Gastrocnemius medialis (tissue), 4 donors: ENCODE measurements at places on chromosomes 12 and 14. TPM values are rescaled to one million over a fixed set of nuclear protein-coding genes. Genes with fewer than 3 reads are reported as not detected.

- no peak for DNase-seq
Observed at GRCh38 chr12:109275173-109275572, 33.9 kb downstream of the FOXN4 start.

DNA sequence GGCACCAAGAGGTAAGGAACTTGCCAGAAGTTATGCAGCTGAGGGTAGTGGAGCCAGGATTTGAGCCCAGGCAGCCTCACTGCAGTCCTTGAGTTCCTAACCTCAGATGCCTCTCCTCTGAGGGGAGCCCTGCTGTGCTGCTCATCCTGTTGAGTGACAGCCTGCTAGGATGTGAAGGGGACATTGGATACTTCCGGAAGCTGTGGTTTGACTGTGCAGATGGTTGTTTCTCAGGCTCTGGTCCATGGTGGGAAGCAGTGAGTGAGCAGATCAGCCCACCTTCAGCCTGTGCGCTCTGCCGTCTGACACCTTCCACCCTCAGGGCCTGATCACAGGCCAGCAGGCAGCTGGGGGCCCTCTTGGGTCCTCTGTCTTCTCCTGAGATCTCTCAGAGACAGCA lies 253.2 kb downstream of the CACNA1C start:
- DNase-seq = no peak

DNA sequence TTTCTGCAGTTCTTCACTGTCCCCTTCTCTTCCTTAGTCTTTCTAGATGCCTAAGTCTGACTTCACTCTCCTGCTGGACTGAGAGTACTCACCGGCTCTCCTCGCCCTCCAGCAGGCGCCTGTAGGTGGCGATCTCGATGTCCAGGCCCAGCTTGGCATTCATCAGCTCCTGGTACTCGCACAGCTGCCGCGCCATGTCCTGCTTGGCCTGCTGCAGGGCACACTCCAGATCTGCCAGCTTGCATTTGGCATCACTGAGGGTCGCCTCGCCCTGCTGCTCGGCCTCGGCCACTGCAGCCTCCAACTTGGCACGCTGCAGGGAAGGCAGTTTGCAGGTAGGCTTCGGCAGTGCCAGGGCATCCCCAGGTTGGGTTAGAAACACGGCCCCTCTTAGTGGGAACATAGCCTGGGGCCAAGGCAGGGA lies 5.2 kb downstream of the KRT84 start:
- no peak for DNase-seq

DNA sequence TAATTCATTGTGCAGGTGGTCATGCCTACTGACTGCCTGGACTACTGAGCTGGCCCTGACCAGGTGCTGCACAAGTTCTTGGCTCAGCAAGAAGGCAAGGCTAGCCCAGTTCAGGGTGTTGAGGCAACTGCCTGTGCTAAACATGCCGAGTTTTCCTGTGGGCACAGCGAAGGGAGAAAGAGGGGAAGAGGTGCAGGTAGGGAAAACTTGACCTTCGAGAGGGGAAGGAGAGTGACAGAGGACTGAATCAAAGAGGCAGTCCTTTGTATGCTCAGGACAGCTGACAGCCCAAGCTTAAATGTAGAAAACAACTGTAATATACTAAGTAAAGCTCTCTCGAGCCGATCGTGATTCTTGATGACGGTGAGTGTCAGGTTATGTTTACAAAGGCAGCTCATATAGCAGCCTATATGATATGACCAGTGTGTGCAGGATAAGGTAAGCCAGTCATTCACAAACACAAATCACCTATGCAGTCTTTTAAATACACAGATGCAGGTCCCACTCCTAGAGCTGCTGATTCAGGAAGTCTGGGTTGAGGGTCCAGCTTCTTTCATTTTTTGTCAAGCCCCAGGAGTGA lies 2.6 kb downstream of the IRAK3 start:
- DNase-seq = no peak

- DNase-seq = no peak
Observed at GRCh38 chr12:846421-846820, 94.0 kb downstream of the WNK1 start.

DNA sequence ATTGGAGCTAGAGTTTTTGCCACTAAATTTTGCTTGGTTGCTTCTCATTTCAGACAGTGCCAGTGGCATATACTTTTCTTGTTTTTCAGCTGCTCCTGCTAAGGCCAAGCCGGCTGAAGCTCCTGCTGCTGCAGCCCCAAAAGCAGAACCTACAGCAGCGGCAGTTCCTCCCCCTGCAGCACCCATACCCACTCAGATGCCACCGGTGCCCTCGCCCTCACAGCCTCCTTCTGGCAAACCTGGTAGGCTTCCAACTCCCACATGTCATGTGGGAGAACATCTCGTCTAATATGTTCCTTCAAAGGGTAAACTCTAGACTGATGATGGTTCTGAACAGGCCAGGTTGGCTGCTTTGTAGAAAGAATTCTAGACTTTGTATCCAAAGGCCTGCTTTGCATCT lies 11.0 kb downstream of the DLST start:
- no peak for DNase-seq

Gene INHBC
- not detected for total RNA-seq

Gene TNS2
- 86.5 TPM for total RNA-seq

Gene GPR84
- not detected for total RNA-seq

Gene RPGRIP1
- not detected for total RNA-seq
